ENCODE measurements at places on chromosomes 7 and 10. TPM values are rescaled to one million over a fixed set of nuclear protein-coding genes. Genes with fewer than 3 reads are reported as not detected.

DNA sequence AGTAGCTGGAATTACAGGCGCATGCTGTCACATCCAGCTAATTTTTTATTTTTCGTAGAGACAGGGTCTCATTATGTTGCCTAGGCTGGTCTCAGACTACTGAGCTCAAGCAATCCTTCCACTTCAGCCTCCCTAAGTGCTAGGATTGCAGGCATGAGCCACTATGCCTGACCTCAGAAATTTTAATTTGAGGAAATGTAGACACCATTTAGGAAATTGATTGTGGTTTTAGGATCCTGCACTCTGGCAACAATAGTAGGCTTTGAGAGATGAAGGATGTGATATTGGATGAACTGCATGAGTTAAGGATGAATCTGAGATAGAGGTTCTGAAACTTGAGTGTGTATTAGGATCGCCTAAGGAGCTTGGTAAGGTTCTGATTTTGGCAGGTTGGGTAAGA lies 66.5 kb downstream of the PPP1R9A start:
- H3K27ac ChIP-seq: no peak overlapping the region
- no peaks in the 10 kb centered on the region for H3K36me3 ChIP-seq
- no peak for DNase-seq
- H3K27me3 ChIP-seq: no peaks in the 10 kb centered on the region
- H3K4me1 ChIP-seq: no peaks in the 10 kb centered on the region

DNA sequence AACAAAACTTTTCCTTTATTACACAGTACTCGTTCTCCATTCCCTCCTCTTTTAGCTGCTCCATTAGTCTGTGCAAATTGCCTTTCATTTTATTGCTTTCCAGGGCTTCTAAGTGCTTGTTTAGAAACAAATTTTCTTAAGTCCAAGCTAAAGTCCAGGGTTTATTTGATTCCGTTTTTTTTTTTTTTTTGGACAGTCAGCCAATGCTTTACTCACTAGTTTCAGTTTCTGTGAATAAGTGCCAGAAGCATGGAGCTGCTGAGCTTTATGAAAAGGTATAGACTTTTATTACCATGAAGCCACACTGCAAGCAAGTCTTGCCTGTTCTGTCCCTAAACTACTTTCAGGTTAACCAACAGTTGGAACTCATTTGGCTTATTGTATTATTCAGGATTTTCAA lies 455.0 kb downstream of the GFRA1 start:
- peak overlapping the region; percentile 29 for H3K4me3 ChIP-seq
- no peak for DNase-seq
- no peak overlapping the region for H3K27ac ChIP-seq
- H3K27me3 ChIP-seq: no peaks in the 10 kb centered on the region
- no peaks in the 10 kb centered on the region for H3K36me3 ChIP-seq
- H3K4me1 ChIP-seq: peaks cover 5% of the 10 kb centered on the region

DNA sequence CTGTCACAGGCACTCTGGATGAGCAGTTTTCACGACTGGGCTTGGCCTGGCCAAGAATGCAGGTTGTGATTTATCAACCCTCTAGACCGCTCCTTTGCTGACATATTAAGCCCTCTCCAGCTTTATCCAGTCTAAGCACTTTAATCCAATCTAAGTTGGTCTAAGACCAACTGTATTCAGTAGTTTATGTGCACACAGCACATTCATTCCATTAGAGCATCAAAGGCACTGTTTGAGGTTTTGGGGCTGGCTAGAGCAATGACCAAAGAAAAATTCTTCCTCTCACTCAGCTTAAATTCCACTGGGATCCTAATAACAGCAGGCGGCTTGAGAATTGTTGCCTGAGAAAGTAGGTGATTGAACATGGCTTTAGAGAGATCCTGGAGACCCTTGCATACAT lies 176.0 kb upstream of the INSYN2A start:
- DNase-seq: no peak
- H3K27ac ChIP-seq: no peak overlapping the region
- no peaks in the 10 kb centered on the region for H3K4me1 ChIP-seq

GRCh38 chr7:36635091-36635490 lies 89.2 kb downstream of the AOAH start:
- H3K36me3 ChIP-seq: no peaks in the 10 kb centered on the region
- no peak overlapping the region for H3K4me3 ChIP-seq
- peaks cover 4% of the 10 kb centered on the region for H3K4me1 ChIP-seq
- DNase-seq: no peak

DNA sequence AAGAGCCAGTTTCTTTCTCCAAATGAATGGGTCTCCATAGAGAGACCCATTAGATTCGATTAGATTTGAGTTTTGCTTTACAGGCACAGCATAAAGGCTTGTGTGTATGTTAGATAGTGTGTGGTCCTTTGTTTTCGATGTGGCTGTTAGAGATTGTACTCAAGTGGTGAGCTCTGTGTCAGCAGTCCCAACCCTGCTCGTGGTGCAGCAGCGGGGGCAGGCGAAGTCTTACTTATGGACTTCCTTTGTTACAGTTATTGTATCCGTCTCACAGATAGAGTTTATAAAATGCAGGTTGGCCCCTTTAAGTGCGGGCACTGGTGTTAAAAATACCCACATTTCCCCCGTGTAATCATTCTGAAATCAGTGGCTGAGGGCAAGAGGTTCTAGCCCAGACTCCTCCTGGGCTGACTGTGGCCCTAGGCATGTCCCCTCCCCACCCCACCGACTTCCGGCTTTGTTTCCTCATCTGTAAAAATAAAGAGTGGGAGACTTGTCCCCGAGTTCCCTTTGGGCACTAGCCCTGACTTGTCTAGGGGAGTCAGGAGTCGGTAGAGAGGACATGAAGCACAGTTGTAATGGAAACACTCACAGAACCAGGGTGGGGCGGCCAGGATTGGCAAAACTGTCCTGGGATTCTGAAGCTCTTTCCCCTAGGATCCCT lies 28.6 kb downstream of the MTURN start:
- no peaks in the 10 kb centered on the region for H3K27me3 ChIP-seq
- no peak overlapping the region for H3K27ac ChIP-seq
- H3K36me3 ChIP-seq: no peaks in the 10 kb centered on the region
- no peak overlapping the region for H3K4me3 ChIP-seq
- no peaks in the 10 kb centered on the region for H3K4me1 ChIP-seq

DNA sequence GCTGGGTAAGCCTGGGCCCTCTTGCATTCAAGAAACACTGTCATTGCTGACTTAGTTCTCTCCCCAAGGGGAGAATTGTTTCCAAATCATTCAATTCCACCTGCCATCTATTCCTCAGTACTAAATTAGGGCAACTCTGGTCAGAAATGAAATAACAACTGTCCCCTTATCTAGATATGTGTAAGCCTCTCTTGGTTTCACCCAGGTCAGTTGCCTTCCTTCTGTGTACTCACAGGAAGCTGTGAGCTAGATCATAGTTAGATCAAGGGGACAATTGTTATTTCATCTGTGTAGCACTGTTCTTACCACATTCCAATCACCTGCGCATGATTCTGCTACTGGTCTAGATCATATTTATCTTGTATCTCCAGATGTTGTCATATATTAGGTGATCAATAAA lies 483.0 kb upstream of the SORCS1 start:
- no peak for DNase-seq
- H3K27ac ChIP-seq: no peak overlapping the region
- no peaks in the 10 kb centered on the region for H3K27me3 ChIP-seq
- no peaks in the 10 kb centered on the region for H3K4me1 ChIP-seq
- no peak overlapping the region for H3K4me3 ChIP-seq
- no peaks in the 10 kb centered on the region for H3K36me3 ChIP-seq

GRCh38 chr7:97096037-97096436 lies 21.5 kb upstream of the SDHAF3 start:
- H3K36me3 ChIP-seq: no peaks in the 10 kb centered on the region
- H3K27me3 ChIP-seq: no peaks in the 10 kb centered on the region
- no peaks in the 10 kb centered on the region for H3K4me1 ChIP-seq
- H3K4me3 ChIP-seq: no peak overlapping the region

GRCh38 chr10:3151889-3152565 lies 20.6 kb downstream of the PITRM1 start:
- peaks cover 71% of the 10 kb centered on the region for H3K36me3 ChIP-seq
- no peaks in the 10 kb centered on the region for H3K27me3 ChIP-seq
- no peak overlapping the region for H3K27ac ChIP-seq
- no peaks in the 10 kb centered on the region for H3K4me1 ChIP-seq
- no peak for DNase-seq
- no peak overlapping the region for H3K4me3 ChIP-seq

DNA sequence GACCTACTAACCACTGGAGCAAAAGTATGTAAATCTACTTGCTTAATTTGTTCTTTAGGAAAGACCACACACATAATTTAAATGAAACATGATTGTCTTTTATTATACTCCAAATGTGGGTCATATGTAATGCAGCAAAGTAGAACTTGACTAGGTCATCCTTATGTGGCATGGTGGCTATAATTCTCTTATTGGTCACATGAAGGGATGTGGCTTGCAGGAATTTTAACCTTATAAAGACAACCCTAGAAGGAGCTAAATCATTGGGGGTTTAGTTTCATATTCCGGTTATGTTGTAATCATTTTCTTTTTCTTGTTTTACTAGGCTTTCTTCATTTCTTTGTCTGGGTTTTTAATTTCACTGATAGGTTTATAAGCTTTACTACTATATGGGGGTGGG lies 93.9 kb downstream of the SEPTIN7 start:
- no peaks in the 10 kb centered on the region for H3K27me3 ChIP-seq
- H3K27ac ChIP-seq: no peak overlapping the region
- no peak for DNase-seq
- no peak overlapping the region for H3K4me3 ChIP-seq
- H3K36me3 ChIP-seq: no peaks in the 10 kb centered on the region

Gene CH25H
- 3.2 TPM for total RNA-seq

- no peaks in the 10 kb centered on the region for H3K27me3 ChIP-seq
- H3K36me3 ChIP-seq: no peaks in the 10 kb centered on the region
- no peak for DNase-seq
Observed at GRCh38 chr7:27842094-27842692, 102.2 kb downstream of the TAX1BP1 start.

GRCh38 chr10:78740976-78741915 lies 327.5 kb upstream of the ZMIZ1 start:
- no peaks in the 10 kb centered on the region for H3K27me3 ChIP-seq
- no peak for DNase-seq
- no peak overlapping the region for H3K27ac ChIP-seq
- H3K36me3 ChIP-seq: no peaks in the 10 kb centered on the region
- H3K4me3 ChIP-seq: no peak overlapping the region

Gene GRID1
- total RNA-seq: 1.4 TPM

GRCh38 chr7:94378356-94378755 lies 16.3 kb upstream of the COL1A2 start:
- no peak overlapping the region for H3K4me3 ChIP-seq
- no peak overlapping the region for H3K27ac ChIP-seq
- DNase-seq: no peak
- no peaks in the 10 kb centered on the region for H3K27me3 ChIP-seq
- peaks cover 6% of the 10 kb centered on the region for H3K4me1 ChIP-seq
- H3K36me3 ChIP-seq: no peaks in the 10 kb centered on the region

DNA sequence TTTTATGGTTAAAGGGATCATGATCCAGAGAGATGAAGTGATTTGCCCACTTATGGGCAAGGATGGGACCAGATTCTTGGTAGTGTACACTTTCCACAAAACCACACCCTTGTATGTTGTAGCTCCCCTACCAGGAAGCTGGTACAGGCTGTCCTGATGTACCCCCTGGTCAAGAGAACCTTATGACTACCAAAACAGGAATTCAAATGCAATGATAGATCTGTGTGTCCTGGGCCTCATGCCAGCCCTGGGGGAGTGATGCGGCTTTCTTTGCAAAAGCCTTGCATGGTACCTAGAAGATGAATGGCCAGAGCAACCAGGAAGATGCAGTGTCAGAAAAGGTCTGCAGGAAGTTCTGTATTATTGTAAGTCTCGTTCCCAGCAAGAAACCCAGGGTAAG lies 94.9 kb upstream of the AGK start:
- DNase-seq: no peak
- no peaks in the 10 kb centered on the region for H3K27me3 ChIP-seq
- H3K4me3 ChIP-seq: no peak overlapping the region
- no peak overlapping the region for H3K27ac ChIP-seq
- no peaks in the 10 kb centered on the region for H3K36me3 ChIP-seq
- no peaks in the 10 kb centered on the region for H3K4me1 ChIP-seq

DNA sequence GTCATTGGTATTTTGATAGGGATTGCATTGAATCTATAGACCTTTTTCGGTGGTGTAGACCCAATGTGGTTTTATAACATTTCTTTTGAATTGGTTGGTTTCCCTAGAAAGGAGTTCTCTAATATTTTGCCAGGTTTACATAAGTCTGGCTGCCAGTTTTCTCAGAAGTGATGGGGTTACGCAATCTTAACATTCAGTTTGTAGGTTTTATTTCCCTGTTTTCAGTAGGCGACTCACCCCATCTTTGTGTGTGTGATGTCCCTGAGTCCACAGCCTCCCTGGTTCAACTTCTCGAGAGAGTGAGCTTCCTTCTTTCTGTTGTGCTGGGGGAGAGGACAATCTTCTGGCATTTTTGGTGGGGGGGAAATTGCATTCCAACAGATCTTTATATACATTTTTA lies 9.6 kb upstream of the KIF5B start:
- no peaks in the 10 kb centered on the region for H3K4me1 ChIP-seq
- H3K4me3 ChIP-seq: no peak overlapping the region
- H3K27ac ChIP-seq: no peak overlapping the region
- H3K36me3 ChIP-seq: no peaks in the 10 kb centered on the region
- no peak for DNase-seq

- H3K36me3 ChIP-seq: no peaks in the 10 kb centered on the region
- H3K27me3 ChIP-seq: no peaks in the 10 kb centered on the region
- H3K4me1 ChIP-seq: peaks cover 2% of the 10 kb centered on the region
- no peak overlapping the region for H3K4me3 ChIP-seq
Observed at GRCh38 chr10:61164458-61165160, 220.6 kb upstream of the RHOBTB1 start.

GRCh38 chr7:45921699-45922519 lies 837 bp upstream of the IGFBP3 start:
- H3K27ac ChIP-seq: peak overlapping the region; percentile 5
- peak overlapping the region; percentile 37 for H3K4me3 ChIP-seq
- DNase-seq: peak; percentile 91
- H3K4me1 ChIP-seq: peaks cover 7% of the 10 kb centered on the region
- H3K27me3 ChIP-seq: peaks cover 7% of the 10 kb centered on the region

GRCh38 chr7:36682102-36682501 lies 42.2 kb downstream of the AOAH start:
- H3K27ac ChIP-seq: no peak overlapping the region
- DNase-seq: no peak
- no peaks in the 10 kb centered on the region for H3K36me3 ChIP-seq

DNA sequence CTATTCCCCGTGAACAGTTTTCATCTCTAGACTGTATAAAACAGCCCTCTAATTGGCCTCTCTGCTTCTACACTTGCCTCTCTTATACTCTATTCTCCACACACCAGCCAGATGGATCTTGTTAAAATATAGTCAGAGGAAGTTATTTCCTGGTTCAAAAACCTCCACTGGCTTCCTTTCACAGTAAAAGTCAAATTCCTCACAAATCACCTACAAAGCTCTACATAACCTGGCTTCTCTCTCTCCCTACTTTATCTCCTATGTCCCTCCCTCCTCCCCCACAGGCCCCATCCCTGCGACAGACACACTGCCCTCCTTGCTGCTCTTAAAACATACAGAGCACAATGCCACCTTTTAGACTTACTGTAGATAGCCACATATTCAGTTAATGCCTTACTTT lies 60.1 kb downstream of the TPK1 start:
- DNase-seq: no peak
- H3K36me3 ChIP-seq: no peaks in the 10 kb centered on the region
- H3K4me3 ChIP-seq: no peak overlapping the region
- H3K4me1 ChIP-seq: no peaks in the 10 kb centered on the region
- no peak overlapping the region for H3K27ac ChIP-seq
- no peaks in the 10 kb centered on the region for H3K27me3 ChIP-seq
